Right lobe of liver (tissue), 6 donors: ENCODE measurements at places on chromosomes 16 and 17. TPM values are rescaled to one million over a fixed set of nuclear protein-coding genes. Genes with fewer than 3 reads are reported as not detected.

The USP6 gene
- total RNA-seq, result 0.07 TPM

The ZACN gene
- total RNA-seq, result not detected

DNA sequence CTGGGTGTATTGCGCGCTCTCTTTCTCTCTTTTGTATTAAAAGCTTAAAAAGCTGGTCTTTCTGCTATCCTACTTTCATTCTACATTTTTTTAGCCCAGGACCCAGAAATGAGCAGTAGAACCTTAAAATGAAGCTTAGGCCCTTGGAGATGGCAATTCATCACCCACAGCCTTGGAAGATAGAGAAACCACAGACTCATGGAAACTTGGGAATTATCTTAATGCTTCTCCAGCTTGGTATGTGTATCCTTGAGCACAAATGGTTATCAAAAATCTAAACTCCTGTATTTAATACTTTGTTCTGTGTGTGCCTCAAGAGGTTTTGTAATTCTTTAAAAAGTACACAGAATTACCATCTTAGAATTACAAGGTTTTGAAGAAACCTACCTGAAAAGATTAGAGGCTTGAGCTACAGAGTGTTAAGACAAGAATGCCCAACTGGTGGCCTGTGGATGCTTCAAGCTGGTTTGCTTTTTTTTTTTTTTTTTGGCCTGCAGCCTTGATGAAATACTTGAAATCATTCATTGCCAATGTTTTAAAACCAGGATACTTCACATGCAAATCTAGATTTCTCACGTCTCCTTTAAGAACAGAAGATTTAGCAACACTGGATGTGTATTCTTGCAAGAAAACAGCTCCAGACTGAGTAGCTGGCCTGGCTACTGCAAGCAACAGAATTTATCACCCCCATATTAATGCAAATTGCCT, 105.0 kb downstream of the XYLT1 start:
- no peaks in the 10 kb centered on the region for H3K36me3 ChIP-seq
- H3K4me1 ChIP-seq, result no peaks in the 10 kb centered on the region
- H3K4me3 ChIP-seq, result no peak overlapping the region
- no peaks in the 10 kb centered on the region for H3K27me3 ChIP-seq

GRCh38 chr16:57743458-57743857, 7.9 kb downstream of the KATNB1 start:
- H3K36me3 ChIP-seq, result no peaks in the 10 kb centered on the region
- no peak overlapping the region for H3K27ac ChIP-seq
- H3K4me3 ChIP-seq, result no peak overlapping the region
- H3K4me1 ChIP-seq, result no peaks in the 10 kb centered on the region
- DNase-seq, result no peak
- H3K27me3 ChIP-seq, result no peaks in the 10 kb centered on the region
